Naive thymus-derived CD4-positive, alpha-beta T cell (primary cell): ENCODE measurements at places on chromosomes 1 and 21.

DNA sequence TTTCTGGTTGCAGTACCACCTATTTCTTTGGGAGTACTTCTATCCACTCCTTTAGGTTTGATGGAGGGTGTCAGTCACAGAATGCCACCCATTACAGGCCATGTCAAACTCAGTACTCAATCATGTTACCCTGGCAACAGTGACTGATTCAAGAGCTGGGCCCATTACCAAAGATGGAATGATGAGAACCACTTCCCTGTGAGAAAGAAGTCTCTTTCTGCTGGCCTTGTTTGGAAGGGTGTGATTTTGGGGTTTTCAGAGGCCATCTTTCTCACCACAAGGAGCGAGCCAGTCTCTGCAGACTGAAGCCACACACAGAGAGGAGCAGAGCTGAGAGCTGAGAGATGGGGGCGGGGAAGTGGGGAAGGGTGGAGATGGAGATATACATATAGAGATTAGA, 13.9 kb upstream of the STUM start:
- no peak for DNase-seq

DNA sequence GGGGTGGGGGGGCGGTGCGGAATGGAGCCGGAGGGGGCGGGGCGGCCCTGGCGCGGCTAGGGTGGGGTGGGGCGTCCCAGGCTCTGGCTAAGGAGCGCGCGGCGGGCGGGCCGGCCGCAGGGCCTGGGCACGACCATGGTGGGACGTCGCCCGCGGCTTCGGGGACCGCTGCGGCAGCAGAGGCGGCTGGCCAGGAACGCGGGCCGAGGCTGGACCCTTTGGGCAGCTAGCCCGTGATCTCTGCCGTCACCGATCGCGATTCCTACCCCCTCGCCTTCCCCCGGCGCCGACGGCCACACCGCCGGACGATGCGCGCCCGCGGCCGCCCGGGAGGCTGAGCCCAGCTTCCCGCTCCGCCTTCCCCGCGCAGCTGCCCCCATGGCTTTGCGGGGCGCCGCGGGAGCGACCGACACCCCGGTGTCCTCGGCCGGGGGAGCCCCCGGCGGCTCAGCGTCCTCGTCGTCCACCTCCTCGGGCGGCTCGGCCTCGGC, at the start of gene MAP3K21:
Gene MAP3K21 (plus strand): TSS at position 74 of the 491 bp plus-strand sequence. CDS start 305 bp downstream, at position 379.
- DNase-seq = no peak

- DNase-seq = no peak
These were observed 91.9 kb downstream of the NFIA start for GRCh38 chr1:61174060-61174795.

DNA sequence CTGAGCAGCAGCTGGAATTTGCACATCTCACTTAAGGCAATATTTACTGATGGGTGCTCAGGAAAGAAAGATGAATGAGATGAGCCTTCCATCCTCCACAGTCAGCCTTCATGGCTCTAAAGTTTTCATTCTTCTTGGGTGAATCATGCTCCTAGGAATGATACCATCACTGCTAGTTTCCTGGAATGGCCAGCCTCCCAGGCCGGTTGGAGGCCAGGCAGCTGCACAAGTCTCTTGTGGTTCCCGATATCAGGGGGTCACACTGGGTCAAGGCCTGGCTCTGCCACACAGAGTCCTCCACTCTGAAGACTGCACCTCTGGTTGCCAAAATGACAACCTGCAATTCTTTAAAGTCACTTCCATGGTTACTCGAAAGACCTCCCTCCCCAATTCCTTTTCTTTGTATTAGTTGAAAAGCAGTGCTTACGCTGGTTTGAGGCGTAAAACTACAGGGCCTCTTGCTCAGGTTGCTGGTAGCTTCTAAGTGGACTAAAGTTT, 46.2 kb upstream of the PALMD start:
- DNase-seq = no peak

DNA sequence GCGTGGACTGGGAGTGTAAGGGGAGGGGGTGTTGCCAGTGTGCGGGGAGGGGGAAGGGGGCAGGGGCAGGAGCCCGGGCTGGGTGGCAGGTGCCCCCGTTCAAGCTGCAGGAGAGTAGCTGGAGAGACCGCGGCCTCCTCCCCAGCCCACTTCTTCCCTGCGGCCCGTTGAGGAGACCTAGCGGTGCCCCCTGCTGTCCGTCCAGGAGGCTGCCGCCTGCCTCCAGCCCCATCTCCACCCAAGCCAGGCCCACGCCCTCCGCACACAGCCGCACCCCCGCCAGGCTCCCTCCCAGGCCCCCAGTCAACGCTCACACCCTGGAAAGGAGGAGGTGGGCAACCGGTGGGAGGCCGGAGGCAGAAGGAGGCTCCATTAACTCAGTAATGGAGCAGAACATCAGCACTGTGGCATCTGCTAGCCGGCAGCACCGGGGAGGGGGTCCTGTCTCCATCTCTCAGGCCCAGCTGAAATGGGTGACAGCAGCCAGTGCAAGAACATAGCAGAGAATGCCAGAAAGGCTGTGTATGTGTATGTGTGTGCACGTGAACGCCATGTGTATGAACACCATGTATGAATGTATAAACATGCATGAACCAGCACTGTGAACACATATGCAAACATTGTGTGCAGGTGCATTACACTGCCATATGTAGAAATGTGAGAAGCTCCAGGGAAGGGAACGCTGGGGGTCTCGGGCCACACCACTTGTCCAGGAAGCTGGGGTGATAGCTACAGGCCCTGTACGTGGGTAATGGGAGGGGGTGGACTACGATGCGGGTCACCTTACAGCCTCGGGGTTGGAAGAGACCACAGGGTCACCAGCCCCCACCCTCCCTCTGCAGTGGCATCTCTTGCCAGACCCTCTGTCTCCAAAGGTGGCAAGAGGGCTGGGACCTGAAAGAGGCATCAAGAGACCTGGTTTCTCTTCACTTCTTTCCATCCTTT, 84.6 kb downstream of the SYT2 start:
- DNase-seq = peak; percentile 61

DNA sequence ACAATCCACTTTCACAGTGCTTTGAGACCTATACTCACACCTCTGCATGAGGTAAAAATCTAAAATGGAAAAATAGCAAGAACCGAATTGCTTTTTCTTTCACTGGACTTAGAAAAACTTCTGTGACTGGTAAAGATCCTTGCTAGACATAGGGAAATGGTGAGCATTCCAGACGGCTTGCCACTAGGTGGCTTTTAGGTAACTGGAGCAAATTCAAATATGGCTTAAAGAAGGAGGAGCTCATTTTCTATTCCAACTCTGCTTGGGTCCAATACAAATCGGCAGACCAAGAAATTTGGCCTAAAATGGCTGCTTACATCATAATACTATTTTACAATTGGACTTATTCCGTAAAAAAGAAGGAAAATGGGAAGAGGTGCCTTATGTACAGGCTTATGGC, 977.9 kb downstream of the ADGRL2 start:
- no peak for DNase-seq

GRCh38 chr21:34311561-34312330, 52.1 kb upstream of the KCNE2 start:
- no peak for DNase-seq

DNA sequence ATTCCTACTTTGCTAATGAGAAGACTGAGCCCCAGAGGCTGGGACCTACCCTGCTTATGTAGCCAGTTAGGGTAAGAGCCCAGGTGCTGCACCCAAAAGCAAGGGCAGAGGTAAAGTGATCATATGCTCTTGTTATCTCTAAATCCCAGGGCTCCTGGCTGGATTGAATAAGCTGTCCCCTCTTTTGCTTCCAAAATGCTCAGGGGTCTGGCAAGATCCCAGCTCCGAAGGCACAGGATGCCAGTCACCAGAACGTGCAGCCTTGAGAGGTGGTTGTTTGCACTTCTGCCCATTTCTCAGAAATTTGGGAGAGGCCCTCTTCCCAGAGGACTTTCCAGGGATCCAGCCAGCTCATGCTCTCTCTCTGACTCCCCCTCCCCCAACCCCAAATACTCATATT, 142.4 kb upstream of the TMEM51 start:
- no peak for DNase-seq

DNA sequence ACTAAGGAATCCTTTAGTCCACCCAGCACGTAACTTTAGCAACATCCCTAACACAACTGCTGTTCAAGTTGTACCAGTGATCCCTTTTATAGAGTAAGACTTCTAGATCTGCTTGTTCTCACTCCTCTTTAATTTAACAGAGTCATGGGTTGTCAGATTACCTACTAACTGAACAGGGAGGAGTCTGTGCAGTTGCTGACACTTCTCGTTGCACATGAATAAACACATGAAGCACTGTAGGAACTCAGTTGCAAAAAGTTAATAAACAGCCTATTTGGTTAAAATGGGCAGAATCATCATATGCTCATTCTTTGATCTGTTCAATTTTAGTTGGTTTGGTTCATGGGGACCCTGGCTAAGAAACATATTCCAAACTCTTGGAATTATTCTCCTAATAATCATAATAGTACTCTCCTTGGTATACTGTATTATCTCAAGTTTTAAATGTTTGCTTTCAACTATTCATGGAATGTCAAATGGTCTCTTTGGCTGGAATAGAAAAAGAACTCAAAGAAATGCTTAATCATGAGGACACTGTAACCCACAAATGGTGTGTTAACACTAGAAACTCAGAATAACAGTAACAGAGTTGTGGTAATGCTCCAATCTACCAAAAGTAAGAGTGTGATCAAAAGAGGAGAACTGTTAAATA, 15.6 kb downstream of the PLPPR5 start:
- no peak for DNase-seq

DNA sequence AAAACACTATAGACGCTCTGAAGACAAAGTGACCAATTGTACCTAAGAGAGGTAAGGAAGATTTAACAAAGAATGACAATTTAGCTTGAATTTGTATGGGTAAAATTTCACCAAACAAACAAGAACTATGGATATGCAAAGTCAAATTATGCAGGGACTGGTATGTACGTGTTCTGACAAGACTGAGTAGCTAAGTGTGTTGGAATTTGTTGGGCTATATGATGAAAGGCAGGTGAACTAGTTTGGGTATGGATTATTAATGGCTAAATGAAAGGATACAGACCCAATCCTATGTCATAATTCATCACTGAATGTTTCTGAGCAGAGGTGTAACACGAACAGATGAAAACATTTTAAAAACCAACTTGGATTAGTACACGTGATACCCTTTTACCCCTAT, 7.6 kb downstream of the DNTTIP2 start:
- DNase-seq = no peak

- DNase-seq = no peak
These were observed 57.6 kb downstream of the RIMS3 start for GRCh38 chr1:40607921-40608320.

GRCh38 chr1:40477678-40478053, 576 bp downstream of the ZFP69 start:
- DNase-seq = peak; percentile 39

DNA sequence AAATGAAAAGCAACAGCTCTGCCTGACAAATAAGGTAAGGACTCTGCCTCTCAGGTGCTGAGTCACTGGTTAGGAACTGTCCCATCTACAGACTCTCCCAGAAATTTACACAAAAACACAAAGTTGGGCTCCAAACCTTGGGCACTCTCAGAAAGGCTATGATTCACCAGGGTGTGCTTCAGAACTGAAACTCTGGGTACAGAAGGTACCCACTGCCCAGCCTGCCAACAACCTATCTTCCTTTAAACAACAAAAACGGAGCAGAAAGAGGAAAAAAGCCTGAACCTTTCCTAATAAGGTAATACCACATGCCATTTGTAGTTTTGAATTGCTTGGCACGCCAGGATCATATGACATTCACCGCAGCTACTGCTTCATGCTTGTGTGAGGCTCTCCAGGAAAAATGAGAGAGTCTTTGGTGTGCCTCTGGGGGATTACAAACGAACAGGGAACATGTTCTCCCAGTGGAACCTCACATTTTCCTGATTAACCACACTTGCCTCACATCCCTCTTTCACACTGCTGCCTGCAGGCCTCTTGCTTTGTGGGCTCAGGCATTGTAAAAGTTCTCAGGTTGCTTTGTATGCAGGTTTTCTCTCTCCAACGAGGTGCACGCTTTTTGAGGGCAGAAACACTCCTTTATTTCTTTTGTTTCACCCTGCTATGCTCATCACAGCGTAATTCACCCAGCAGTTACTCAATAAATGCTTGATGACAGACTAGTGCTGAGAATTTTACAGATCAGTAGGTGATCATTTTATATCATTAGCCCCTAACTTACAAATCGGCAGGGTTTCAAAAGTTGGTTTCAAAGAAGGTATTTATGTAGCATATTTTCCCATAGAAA, 65.1 kb downstream of the GADD45A start:
- DNase-seq = no peak

- no peak for DNase-seq
These were observed 156.5 kb downstream of the PEX14 start for GRCh38 chr1:10631121-10631810.

DNA sequence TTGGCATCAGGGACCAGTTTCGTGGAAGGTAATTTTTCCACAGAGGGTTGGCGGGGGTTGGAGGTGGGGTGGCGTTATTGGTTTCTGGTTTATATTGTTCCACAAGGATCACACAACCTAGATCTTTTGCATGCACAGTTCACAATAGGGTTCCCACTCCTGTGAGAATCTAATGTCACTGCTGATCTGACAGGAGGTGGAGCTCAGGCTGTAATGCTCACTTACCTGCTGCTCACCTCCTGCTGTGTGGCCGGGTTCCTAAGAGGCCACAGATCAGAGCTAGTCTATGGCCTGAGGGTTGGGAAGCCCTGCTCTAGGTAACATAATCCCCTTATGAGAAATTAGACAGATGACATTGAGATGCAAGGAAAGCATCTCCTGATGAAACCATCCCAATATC, 12.6 kb downstream of the GBP5 start:
- DNase-seq = no peak

DNA sequence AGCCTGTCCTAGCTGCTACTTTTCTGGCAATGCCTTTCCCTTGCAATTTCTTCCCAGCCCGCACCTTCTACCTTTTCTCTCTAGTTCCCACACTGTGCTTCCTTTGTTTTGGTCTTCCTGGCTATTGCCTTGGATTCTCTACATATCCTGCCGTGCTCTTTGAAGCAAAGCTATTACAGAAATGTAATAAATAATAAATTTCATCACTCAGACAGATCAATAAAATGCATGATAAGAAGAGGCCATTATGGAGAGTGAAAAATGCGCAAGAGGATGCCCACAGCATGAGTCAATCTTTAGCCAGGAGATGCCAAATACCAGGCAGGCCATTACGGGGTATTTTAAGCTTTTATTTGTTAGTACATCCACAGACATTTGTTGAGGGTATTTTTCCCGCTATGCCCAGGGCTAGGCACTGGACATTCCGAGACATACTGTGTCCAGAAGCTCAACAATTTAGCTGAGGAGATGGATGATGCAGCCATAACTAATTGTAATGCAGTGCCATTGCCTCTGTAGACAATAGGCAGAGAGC, 163.6 kb downstream of the ST6GALNAC3 start:
- DNase-seq = no peak

- DNase-seq = no peak
These were observed 3.5 kb upstream of the TTC22 start for GRCh38 chr1:54804471-54805132.
